ENCODE measurements at places on chromosomes 7 and 10. TPM values are rescaled to one million over a fixed set of nuclear protein-coding genes. Genes with fewer than 3 reads are reported as not detected.

DNA sequence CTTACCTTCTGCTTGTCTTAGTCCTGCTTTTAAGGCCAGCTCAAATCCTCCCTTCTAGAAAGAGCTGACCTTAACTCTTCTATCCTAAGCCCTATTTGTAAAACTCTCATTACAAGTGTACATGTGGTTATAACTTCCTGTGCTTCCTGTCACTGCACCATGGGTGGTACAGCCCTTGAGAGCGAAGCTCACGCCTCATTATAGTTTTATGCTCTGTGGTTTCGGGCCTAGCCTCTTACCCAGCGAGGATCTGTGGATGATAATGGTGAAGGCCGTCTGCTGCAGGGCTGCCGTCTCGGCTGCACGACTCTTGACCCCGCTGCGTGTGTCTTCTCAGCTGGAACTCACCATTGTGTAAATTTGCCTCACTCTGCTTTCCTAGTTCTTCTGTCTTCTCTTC lies 74.6 kb downstream of the CUL1 start:
- H3K27me3 ChIP-seq: no peaks in the 10 kb centered on the region
- no peak for DNase-seq
- no peak overlapping the region for H3K4me3 ChIP-seq
- H3K4me1 ChIP-seq: no peaks in the 10 kb centered on the region
- no peak overlapping the region for H3K27ac ChIP-seq

GRCh38 chr10:46026106-46026505 lies 4.3 kb downstream of the NCOA4 start:
- no peak overlapping the region for H3K27ac ChIP-seq
- no peaks in the 10 kb centered on the region for H3K27me3 ChIP-seq
- no peak for DNase-seq
- peaks cover 15% of the 10 kb centered on the region for H3K4me1 ChIP-seq
- H3K4me3 ChIP-seq: no peak overlapping the region

FGL2 gene
- 21.7 TPM for total RNA-seq

DNA sequence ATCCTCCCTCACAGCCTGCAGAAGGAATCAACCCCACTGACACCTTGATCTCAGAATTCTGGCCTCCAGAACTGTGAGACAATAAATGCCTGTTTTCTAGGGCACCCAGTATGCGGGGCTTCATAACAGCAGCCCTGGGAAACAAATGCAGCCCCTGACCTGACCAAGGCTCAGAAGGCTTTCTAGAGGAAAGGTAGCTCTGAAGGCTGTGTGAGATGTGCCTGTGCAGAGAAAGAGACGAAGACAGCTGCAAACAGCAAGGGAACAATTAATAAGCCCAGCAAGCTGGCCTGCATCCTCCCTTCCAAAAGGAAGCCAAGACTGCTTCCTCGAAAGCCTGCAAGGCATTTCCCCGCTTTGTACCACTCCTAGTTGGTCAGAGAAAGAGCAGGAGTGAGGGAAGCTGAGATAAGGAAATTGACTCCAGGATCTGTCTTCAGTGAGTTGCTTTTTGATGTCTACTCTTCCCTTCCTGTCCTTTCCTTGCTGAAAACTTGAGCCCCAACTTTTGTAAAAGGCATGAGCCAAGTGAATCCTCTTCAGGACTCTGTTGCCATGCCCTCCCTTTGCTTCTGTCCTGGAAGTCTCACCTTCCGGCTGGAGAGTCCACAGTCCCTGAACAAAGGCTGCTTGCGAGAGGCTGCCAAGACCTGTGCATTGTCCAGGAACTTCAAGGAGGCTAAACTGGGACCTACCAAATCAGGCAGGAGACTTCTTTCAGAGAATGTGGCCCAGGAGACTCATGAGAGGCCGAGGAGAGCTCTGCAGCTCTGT lies 71.2 kb upstream of the ARID5B start:
- no peak overlapping the region for H3K4me3 ChIP-seq
- peak; percentile 44 for DNase-seq
- H3K27me3 ChIP-seq: no peaks in the 10 kb centered on the region
- no peaks in the 10 kb centered on the region for H3K36me3 ChIP-seq
- peak overlapping the region; percentile 37 for H3K27ac ChIP-seq

- DNase-seq: peak; percentile 79
- peak overlapping the region; percentile 35 for H3K27ac ChIP-seq
- H3K36me3 ChIP-seq: no peaks in the 10 kb centered on the region
- H3K4me3 ChIP-seq: no peak overlapping the region
Measured at GRCh38 chr7:23685731-23686130, 5.7 kb downstream of the FAM221A start.

DNA sequence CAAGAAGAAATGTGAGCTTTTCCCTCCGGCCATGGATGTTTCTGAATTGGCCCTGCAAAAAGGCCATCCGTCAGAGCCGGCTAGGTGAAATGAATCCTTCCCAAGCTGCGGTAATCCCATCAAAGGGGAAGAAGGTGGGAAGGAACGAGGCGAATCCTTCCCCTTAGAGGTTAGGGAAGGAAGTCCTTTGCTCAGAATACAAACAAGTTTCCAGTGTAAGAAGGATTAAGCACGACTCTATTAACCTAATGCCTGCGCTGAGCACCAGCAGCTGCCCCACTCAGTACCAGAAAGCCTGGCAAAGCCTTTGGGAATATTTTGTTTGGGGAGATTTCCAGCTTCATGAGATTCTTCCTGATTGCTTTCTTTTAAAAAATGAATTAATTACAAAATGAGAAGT lies 42.8 kb downstream of the CLRN3 start:
- no peaks in the 10 kb centered on the region for H3K36me3 ChIP-seq

SDK1 gene
- total RNA-seq: 3.1 TPM

DNA sequence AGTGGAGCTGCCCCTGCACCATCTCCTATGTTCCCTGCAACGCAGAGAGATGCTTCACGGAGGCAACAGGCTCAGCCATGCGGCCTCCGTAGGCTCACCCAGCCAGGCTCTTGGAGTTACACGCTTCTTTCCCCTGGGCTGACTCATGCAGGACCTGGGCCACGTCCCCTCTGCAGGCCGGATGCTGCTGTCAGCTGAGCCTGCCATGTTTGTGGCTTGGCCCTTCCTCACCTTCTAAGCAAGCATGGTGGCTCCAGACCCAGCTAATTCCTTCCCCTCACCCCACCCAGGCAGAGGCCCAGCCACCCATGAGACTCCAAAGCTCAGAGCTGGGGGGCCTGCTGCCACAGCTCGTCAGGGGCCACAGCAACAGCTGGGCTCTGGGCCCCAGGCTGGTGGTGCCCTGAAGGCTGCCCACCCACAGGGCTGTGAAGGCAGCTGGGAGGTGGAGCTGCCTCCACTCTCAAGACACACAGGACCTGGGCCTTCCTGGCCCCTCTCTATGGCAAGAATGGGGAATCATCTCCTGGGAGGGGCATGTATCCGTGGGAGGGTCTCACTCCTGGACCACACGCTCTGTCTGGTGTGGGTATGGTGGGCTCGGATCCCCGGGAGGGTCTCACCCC lies 219.6 kb downstream of the ELFN1 start:
- no peak overlapping the region for H3K27ac ChIP-seq
- H3K36me3 ChIP-seq: peaks cover 21% of the 10 kb centered on the region
- no peak overlapping the region for H3K4me3 ChIP-seq
- no peaks in the 10 kb centered on the region for H3K27me3 ChIP-seq
- H3K4me1 ChIP-seq: peaks cover 16% of the 10 kb centered on the region

DNA sequence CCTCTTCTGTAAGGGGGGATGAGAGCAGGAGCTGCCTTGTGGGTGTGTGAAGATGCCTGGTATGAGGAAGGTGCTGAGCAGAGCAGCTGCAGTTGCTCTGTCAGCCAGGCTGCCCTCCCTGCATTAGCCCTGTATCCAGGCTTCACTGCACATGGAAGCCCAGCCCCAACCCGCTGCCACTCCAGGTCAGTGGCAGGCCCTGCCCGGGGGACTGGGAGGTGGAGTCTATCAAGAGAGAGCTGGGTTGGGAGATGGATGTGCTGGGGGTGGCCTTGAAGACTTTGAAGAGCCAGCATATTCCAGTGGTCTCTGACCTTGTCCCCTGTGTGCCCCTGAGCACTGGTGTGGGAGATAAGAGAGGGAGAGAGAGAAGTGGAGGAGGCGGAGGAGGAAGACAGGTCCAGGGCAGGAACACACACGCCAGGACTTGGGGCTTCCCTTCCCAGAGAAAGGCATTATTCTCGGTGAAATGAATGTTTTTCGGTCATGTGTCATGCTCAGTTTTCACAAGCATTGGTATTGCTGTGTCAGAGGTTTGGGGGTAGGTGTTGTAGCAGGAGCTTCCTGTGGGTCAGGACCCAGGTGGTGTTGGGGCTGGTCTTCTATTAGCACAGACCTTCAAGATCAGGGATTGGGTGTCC lies 2.6 kb downstream of the PPIF start:
- H3K36me3 ChIP-seq: peaks cover 62% of the 10 kb centered on the region
- H3K27me3 ChIP-seq: no peaks in the 10 kb centered on the region
- no peak for DNase-seq

- no peaks in the 10 kb centered on the region for H3K27me3 ChIP-seq
- H3K36me3 ChIP-seq: no peaks in the 10 kb centered on the region
- no peak overlapping the region for H3K27ac ChIP-seq
- peaks cover 19% of the 10 kb centered on the region for H3K4me1 ChIP-seq
- no peak overlapping the region for H3K4me3 ChIP-seq
Measured at GRCh38 chr7:155203059-155203881, 94.4 kb upstream of the INSIG1 start.

CCL24 gene
- total RNA-seq: 0.13 TPM

DNA sequence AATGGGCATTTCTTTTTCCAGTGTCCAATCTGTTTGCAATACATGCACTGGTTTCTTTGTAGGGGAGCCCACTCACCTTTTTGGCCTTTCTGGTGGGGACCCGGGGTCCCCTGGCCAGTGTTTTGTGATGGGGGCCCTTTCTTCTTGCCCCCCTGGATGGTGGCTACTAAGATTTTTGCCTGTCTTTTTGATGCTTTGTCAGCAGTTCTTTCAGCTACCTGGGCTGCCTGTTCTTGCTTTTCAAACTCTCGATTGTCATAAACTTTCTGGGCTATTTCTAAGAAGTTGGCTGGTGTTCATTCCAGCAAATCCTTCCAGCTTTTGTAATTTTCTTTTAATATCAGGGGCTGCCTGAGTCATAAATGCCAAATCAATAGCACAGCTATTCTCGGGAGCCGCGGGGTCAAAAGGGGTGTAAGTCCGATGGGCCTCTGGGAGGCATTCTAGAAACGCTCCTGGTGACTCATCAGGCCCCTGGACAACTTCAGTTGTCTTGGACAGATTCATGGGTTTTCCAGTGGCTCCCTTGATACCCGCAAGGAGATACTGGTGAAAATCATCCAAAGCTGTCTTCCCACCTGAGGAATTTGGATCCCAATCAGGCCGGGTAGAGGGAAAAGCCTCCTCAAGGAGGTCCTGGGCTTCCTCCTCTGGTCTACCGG lies 79.0 kb downstream of the PRR15 start:
- H3K36me3 ChIP-seq: peaks cover 2% of the 10 kb centered on the region
- H3K4me3 ChIP-seq: no peak overlapping the region

DNA sequence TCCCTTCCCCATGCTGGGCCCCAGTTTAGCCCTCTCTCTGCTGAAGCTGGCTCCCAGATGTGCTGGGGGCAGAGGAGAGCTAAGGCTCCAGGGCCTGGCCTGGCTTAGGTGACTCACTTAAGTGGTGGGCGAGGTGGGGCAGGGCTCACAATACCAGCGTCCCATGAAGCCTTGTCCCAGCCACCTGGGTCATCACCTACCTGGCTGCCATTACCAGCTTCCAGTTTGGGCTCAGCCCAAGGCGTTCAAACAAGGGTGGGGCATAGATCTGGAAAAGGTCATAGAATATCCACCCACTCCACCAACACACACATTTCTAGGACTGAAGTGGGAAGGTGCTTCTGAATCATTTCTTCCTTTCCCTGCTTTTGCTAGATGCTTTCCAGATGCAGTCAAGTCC lies 8.3 kb downstream of the KAZALD1 start:
- H3K4me3 ChIP-seq: no peak overlapping the region
- H3K36me3 ChIP-seq: no peaks in the 10 kb centered on the region
- peaks cover 30% of the 10 kb centered on the region for H3K4me1 ChIP-seq
- H3K27me3 ChIP-seq: peaks cover 55% of the 10 kb centered on the region
- no peak for DNase-seq

DNA sequence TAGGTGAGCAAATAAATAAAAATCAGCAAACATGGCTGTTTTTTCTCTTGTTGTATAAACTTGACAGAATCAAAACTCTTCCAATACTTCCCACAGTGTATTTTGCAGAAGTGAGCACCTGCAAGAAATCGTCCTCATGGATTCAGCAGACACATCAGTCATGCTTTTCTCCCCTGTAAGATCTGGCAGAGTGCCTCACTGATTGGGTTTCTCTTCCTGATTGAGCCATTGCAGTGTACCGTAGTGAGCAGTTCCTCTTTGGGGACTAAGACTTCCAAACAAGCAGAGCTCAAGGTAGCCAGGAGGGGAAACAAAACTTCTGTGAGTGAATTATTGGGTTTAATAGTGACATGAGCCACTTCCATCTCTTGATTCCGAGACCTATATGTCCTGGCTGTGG lies 2.2 kb upstream of the CCDC3 start:
- H3K36me3 ChIP-seq: no peaks in the 10 kb centered on the region
- H3K27me3 ChIP-seq: peaks cover 9% of the 10 kb centered on the region
- peaks cover 10% of the 10 kb centered on the region for H3K4me1 ChIP-seq
- DNase-seq: peak; percentile 25

DNA sequence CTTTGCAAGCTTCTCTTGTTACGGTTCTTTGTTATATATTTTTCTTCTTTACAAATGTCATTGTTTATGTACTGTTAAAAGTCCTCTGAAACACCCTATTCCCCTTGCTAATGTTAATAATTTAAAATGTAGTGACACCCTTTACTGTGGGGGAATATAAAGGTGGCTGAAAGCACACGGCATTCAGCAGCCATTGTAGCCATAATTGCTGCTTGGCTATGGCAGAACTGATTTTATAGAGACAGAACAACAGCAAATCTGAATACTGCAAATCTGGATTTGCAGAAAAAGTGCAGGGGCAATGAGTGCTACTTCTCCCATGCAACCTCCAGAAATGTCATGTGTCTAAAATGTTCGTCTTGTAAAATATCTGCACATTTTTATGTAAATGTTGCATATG lies 3.7 kb upstream of the WASL start:
- peaks cover under 1% of the 10 kb centered on the region for H3K4me1 ChIP-seq
- no peak overlapping the region for H3K4me3 ChIP-seq
- DNase-seq: no peak
- H3K27ac ChIP-seq: no peak overlapping the region
- H3K27me3 ChIP-seq: no peaks in the 10 kb centered on the region
- H3K36me3 ChIP-seq: no peaks in the 10 kb centered on the region

GRCh38 chr10:88544140-88544870 lies 38.8 kb downstream of the RNLS start:
- no peak overlapping the region for H3K27ac ChIP-seq
- no peaks in the 10 kb centered on the region for H3K36me3 ChIP-seq
- no peaks in the 10 kb centered on the region for H3K4me1 ChIP-seq
- no peak for DNase-seq

Measured in muscle of leg (tissue), 16 donors.